ENCODE measurements at places on chromosomes 13 and 19.

- no peak for DNase-seq
These were observed 230.7 kb downstream of the NDFIP2 start for GRCh38 chr13:79711631-79712030.

- no peak for DNase-seq
These were observed 7.1 kb upstream of the DPP9 start for GRCh38 chr19:4730740-4731171.

GRCh38 chr13:95275322-95276036, 25.8 kb downstream of the ABCC4 start:
- no peak for DNase-seq

DNA sequence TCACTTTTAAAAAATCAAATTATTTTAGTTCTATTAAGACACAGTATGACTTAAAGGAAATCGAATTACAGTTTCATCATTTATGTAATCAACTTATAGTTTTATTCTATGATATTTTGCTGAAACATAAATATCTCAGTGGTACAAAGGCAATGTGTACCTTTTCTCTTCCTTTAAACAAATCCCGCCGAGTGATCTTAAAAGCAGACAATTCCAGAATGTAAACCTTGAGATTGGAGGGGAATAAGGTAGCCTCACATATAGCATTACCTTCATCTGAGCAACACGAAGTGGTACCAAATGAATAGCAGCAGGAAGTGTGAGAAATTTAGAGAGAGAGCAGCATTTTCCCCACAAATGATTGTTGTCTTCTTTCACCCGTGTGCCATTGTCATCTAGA, 842.2 kb upstream of the GPC6 start:
- no peak for DNase-seq

- no peak for DNase-seq
These were observed 949 bp downstream of the SERTAD1 start for GRCh38 chr19:40424637-40425449.

DNA sequence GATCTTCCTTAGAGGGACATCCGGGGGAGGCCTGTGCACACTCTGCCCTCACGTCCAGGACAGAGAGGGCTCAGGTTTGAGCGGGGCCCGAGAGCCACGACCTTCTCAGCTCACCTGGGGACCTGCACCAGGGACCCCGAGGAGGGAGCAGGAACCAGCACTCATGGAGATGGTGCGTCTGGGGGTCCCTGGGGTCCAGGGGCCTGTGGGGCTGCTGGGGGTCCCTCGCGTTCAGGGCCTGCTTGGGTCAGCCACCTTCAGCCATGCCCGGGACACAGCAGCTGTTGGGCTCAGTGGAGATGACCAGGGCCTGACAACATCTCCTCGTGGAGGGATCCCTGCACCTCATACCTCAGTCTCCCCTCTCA, 47.1 kb downstream of the TMEM255B start:
- no peak for DNase-seq

DNA sequence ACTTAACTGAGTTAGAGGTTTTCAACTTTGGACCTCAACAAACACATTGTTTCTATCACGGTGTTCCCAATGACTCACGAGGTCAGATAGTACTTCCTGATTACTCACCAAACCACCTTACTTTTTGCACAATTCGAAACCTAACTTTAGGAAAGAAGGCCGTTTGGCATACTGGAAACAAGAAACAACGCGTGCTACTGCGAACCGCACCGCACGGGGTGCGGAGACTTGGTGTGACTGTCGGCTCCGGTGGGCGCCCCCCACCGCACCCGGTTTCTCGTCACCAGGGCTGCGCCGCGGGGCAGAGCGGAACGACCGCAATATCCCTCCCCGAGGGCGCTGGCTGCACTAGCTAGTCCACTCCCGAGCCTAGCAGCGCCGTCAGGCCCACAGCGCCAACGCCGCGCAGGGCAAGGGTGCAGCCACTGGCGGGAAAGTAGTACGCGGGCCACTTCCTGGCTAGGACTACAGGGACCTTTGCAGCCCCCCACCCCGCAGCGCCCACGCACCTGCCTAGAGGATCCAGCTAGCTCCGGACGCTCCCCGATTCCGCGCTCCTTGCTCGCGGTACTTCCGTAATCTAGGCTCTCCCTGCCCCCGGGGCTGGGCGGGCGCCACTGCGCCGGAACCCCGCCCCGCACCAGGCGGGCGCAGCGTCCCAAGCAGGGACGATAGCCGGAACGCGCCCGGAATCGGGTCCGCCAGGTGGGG, at the start of gene PARP4:
PARP4 (minus strand) TSS at position 582 of the 711 bp plus-strand sequence. CDS start 9,002 bp downstream, outside the sequence.
- DNase-seq: peak; percentile 58

Measured in NCI-H510A treated with DMSO at 0.1 percent for 48 hours (cell line).